Fibroblast of skin of left biceps (primary cell): ENCODE measurements at places on chromosomes 11 and 22.

GRCh38 chr11:112363527-112363926, 102.9 kb upstream of the PLET1 start:
- DNase-seq: no peak

DNA sequence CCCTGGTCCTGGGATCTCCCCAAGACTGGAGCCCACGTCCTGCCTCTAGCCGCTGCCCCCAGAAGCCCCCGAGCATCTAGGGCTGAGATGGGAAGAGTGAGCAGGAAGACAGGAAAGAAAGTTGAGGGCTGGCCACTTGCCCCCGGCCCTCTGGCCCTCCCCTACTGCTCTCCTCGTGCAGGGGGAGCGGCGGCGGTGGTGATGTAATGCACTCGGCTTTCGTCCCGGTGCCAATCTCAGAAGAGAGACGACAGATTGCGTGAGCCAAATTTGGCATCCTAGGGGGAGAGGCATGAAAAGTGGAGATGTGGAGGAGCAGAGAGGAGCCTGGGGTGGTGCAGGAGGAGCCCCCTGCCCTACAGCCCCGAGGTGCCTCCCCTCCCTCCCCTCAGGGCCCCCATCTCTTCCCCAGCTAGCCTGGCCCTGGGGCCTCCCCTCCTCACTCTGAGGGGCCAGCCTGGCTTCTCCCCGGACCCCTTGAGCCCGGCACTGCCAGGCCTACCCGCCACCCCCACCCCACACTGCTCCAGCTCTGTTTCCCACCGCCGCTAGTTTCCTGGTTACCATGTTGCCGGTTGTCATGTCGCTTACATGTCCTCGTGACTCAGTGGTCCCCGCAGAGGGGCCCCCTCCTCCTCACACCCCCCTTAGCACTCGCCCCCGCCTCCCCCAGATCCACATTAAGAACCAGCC, 2.5 kb downstream of the KCNJ4 start:
- no peak for DNase-seq

GRCh38 chr11:80993536-80993935, 1552.7 kb upstream of the TENM4 start:
- peak; percentile 32 for DNase-seq

DNA sequence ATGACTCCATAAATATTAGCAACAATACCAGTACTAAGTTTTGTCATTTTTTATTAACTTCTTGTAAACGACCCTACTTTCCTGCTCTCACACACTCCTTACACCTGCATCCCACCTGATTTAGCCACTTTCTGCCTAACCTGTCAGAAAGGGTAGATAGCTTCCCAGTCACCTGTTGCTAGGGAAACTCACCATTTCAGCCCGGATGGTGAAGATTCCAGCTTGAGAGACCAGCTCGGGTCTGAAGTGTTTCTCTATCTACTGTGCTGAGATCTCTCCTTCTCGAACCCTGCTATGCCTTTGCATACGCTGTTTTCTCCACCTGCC, at the start of gene PARVG:
PARVG (plus strand) TSS at position 220 of the 327 bp plus-strand sequence. CDS start 2,405 bp downstream, outside the sequence.
- no peak for DNase-seq

DNA sequence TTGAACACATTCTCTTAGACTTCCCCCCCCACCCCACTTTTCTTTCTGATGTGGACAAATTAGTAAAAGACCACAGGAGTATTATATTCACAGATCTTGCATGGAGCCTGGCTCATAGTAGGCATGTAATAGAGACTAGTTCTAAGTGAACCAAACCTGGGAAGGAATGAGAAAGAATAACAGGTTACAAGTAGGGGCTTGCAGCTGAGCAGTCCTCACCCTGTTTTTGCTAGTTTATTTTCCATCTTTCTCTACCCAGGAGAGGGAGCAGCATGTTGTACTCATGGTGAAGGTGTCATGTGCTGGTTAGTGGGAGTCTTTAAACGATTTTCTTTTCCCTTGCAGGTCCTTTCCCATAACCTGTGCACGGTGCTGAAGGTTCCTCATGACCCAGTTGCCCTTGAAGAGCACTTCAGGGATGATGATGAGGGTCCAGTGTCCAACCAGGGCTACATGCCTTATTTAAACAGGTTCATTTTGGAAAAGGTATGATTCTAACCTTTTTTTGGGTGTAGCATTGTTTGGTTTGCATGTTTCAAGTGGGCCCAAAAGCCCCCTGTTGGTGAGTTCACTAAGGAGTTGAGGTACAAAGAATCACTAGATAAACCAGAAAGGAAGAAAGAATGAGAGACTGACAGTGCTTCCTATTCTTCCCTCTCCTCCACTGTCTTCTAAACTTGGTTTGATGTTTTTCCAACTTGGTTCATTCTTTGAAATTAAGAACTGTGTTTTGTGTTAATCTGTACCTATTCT, 30.1 kb downstream of the SWAP70 start:
- DNase-seq: no peak

- DNase-seq: no peak
Observed at GRCh38 chr22:32199341-32199740, 5.5 kb downstream of the RFPL2 start.

- no peak for DNase-seq
Observed at GRCh38 chr11:32325187-32325586, 110.2 kb downstream of the WT1 start.

GRCh38 chr11:27250867-27251665, 111.9 kb downstream of the CCDC34 start:
- no peak for DNase-seq

DNA sequence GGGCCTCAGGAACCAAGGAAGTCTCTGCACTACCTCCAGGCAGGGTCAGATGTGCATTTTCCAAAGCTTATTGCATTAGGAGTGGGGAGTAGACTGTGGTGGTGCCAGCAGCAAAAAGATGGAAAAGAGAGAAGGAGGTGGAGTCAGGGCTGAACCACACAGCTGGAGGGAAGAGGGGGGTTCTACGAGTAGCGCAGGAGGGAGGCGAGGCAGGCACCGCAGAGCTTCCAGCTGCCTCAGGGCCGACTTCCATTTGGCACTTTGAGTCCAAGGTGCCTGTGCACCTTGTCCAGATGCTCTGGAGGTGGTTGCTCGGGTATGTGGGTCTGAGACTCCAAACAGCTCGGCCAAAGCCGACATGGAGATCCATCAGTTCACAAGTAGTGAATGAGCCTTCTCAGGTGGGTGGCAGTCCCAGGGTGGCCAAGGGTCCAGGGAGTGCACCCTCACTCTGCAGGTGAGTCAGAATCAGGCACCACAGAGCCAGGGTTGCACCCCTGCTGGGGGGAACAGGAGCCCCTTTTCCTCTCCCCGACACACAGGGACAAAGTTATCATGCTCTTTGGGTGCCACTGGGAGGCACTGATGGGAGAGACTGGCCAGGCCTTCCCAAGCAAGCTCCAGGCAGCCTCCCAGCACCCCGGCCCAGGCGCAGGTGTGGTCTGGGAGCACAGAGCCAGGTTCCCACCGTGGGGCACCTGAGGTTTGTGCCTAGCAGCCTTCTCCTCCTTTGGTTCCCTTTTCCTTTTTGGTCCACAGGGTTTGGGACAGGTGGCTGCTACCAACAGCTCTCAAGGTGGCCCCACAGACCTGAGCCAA, 30.2 kb downstream of the GGT5 start:
- no peak for DNase-seq

GRCh38 chr11:63871962-63872799, 33.3 kb downstream of the MARK2 start:
- peak; percentile 32 for DNase-seq

DNA sequence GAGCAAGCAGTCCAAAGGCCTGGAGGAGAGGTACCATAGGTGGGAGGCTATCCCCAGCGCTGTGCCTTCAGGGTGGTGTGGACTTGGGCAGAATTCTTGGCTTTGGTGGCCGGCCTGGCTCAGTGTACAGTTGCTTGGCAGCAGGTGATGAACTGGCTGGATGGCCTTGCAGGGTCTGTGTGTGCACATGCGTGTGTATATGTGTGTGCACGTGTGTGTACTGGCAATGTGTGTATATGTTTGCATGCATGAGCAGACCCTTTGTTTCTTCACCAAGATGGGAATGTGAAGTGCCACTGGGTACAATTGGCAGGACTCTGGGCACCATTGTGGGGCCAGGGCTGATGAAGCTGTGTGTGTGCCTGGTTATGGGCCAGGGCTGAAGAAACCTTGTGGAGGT, 53.0 kb downstream of the CEP164 start:
- DNase-seq: no peak

- DNase-seq: no peak
Observed at GRCh38 chr11:3632070-3632660, 9.6 kb downstream of the ART5 start.

DNA sequence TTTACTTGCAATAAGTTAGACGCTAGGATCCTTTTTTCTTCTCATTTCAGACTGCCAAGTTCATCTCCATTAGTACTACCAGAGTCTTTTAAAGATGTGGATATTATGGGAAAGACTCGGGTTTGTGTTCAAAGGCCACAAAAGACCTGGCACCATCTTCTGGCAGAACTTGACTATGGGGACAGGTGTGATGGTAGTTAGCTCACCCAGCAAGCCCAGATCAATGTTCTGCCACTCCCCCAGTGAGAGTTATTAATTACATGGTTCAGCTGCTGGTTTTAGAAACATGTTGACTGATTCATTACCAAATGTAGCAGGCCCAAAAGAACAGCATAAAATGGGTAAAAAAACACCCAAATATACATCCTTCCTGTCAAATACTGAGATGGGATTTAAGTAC, 333.5 kb upstream of the PITPNB start:
- DNase-seq: no peak

GRCh38 chr11:120012245-120012644, 125.7 kb downstream of the TRIM29 start:
- no peak for DNase-seq

GRCh38 chr11:19853016-19853415, 140.4 kb downstream of the NAV2 start:
- no peak for DNase-seq

GRCh38 chr22:27107824-27108223, 450.4 kb downstream of the MIAT start:
- peak; percentile 91 for DNase-seq

- no peak for DNase-seq
Observed at GRCh38 chr11:9604134-9604533, 30.7 kb downstream of the WEE1 start.

DNA sequence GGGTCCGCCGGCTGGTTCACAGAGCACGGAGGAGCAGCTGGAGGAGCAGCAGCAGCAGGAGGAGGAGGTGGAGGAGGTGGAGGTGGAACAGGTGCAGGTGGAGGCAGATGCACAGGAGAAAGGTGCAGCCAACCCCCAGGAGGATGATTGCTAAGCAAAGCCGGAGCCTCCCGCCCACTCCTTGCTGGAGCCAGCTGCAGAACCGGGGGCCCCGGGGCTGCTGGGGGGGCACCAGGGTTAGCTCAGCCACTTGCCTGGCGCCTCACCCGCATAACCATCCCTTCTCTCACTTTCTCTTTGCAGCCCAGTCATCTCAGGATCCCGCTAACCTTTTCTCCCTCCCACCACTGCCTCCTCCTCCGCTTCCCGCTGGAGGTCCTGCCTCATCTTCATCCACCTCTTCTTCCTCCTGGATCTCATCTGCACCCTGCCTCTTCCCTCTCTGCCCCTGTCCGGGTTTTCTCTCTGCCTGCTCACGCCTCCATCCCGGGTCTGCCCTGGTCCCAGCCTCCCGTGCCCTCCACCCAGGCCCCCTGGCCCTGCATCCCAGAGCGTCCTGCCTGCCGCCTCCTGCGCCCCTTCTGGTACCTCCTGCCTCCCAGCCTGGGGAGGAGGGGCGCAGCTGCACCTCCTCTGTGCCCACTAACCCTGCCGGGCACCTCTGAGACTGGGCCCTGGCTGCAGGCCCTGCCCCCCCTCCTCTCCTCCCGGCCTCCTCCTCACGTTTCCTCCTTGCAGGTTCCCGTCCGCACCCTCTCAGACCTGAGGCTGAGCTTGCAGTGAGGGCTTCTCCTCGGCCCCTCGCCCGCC, 9.5 kb downstream of the KCTD17 start:
- no peak for DNase-seq

GRCh38 chr11:6523253-6523652, 26.2 kb downstream of the DNHD1 start:
- DNase-seq: peak; percentile 33

DNA sequence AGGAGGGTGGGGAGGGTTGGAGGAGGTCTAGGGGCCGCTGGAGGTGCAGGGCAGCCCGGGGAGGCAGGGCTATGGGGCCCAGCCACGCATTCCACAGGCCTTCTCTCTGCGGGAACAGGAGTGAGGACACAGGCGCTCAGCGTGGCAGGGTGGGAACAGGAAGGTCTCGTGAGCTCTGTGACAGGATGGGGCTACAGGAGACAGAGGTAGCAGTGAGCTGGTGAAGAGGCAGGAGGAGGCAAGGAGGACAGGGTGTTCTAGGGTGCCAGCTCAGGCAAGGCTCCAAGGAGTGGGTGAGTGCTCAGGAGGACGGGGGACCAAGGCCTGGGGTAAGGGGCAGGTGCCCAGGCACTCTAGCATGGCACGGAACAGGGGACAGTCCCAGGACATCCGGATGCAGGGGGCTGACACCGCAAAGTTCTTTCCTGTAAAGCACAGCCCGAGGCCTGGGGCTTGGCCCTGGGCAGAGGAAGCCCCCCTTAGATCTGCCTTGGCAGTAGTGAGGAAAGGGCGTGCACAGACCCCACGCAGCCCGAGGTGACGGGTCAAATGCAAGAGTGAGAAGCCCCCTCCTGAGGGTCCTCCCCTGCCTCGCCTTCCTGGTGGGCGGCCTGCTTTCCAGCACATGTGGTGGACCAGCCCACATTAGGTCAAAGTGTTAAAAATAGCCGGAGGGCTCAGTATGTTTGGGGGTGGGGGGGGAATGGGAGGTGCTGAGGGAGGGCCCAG, 4.7 kb upstream of the NEAT1 start:
- DNase-seq: no peak

- DNase-seq: no peak
Observed at GRCh38 chr22:43681731-43682360, 130.3 kb downstream of the EFCAB6 start.

DNA sequence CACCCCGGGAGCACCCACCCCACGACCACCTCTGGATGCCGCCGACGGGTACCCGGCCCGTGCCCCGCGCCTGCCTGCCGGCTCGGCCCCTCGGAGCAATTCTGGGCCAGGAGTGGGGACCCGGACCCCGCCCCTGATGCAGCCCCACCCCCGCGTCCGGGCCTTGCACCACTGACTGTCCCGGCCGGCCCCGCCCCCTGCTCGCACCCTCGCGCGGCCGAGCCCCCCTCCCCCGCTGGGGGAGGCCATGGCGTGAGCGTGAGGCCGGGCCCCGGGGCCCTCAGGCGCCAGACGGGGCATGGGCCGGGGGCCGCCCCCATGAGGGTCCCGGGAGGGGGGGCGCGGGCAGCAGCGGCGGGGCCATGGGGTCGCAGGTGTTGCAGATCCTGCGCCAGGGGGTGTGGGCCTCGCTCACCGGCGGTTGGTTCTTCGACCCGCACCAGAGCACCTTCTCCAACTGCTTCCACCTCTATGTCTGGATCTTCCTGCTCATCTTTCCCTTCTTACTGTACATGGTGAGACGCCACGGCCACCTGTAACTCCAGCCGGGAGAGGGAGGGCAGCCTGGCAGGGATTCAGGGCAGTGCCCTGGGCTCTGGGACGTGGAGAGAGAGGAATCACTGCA, 486 bp downstream of the PCNX3 start:
- DNase-seq: no peak

- no peak for DNase-seq
Observed at GRCh38 chr11:75160220-75160757, 9.4 kb downstream of the SLCO2B1 start.

DNA sequence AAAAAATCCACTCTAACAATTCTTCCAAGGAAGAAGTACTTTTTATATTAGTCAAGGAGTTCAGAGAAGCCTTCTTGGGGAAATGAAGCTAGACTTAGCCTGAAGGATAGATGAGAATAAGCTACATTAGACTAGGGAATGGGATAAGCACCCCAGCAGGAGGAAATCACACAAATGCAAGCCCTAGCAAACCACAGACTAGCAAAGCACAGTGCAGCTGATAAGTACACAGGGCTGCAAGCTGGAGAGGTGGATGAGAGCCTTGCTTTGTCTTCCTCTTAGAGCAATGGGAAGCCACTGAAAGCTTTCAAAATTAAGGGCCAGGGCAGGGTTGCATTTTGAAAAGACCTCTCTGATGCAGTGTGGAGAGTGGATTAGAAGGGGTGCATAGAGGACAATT, 946.2 kb downstream of the LRRC4C start:
- no peak for DNase-seq
